ENCODE measurements at places on chromosomes 6 and 20. TPM values are rescaled to one million over a fixed set of nuclear protein-coding genes. Genes with fewer than 3 reads are reported as not detected.

DNA sequence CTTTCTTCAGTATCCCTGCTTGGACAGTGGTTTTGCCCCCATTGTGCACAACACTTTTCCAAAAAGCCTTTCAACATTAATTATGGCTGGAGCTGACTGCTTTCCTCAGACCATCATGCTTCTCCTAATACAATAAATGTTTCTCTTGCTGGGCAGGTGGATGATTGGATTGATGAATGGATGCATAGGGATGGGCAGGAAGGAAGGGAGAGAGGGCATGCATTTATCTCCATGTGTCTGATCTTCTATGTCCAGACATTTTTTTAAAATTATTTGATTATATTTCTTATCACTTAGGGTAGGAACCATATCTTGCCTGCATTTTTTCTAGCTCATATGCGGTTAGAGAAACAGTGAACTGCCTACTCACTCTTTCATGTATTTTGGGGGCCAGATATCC is 218.5 kb downstream of the PRL start:
- DNase-seq: no peak

GRCh38 chr6:135906542-135906941 is 55.0 kb downstream of the PDE7B start:
- peak; percentile 15 for DNase-seq

DNA sequence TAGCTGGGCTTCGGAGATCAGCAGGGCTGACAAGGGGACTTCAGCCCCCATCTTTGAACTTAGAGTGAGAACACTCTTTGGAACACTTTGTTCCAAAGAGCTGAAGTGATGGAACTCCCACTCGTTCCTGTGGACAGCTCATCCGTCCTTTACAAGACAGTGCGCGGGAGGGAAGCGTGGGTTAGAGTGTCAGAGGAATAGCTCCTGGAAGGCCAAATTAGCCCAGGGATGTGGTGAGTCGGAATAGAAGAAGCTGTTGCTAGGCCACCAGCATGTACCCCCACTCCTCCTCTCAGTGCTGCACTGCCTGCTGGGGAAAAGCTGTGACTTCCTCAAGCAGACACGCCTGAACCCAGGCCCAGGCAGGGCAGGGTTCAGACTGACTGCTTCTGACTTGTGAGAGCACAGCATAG is 1.7 kb downstream of the SDCBP2 start:
- DNase-seq: no peak

- no peak for DNase-seq
Measured at GRCh38 chr6:5782783-5783547, 223.8 kb downstream of the NRN1 start.

DNA sequence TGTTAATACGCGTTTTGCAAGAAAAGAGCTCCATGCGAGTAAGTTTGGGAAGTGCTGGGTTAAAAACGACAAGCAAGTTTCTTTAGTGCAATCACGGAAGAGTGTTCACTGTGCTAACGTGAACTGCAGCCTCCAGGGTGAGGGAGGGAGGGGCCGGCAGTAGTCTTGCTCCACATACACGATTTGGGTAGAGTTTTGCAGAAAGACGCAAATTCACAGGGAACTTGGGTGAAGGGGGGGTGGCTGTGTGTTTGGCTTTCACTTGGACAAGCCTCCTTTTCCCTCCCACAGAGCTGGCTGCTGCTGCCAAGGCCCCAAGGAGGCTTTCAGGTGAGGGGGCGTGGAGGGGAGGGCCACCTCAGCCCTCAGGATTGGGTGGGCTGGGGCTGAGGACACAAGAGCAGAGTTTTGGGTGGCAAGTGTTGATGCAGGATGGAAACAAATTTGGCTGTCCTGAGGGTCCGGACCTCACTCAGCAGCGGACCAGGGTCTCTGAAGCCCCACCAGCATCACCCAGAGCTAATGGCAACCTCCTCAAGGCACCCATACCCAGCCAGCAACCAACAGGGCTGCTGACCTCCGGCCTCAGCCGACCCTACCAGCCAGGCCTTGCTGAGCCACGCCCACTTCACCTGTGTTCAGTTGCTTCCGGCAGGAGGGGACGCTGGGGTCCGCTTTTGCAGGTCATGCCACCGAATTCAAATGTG is 204.5 kb downstream of the ERMARD start:
- DNase-seq: no peak

GRCh38 chr20:40082436-40082835 is 606.6 kb downstream of the MAFB start:
- DNase-seq: no peak

GRCh38 chr6:125363039-125363823 is 61.5 kb upstream of the HDDC2 start:
- peak; percentile 37 for DNase-seq

- DNase-seq: no peak
Measured at GRCh38 chr20:63023071-63023935, 16.5 kb upstream of the BHLHE23 start.

- DNase-seq: no peak
Measured at GRCh38 chr6:70289299-70289698, 13.6 kb downstream of the COL9A1 start.

- no peak for DNase-seq
Measured at GRCh38 chr6:136526196-136526930, 23.9 kb downstream of the MAP7 start.

- no peak for DNase-seq
Measured at GRCh38 chr6:143539734-143540133, 28.2 kb upstream of the FUCA2 start.

DNA sequence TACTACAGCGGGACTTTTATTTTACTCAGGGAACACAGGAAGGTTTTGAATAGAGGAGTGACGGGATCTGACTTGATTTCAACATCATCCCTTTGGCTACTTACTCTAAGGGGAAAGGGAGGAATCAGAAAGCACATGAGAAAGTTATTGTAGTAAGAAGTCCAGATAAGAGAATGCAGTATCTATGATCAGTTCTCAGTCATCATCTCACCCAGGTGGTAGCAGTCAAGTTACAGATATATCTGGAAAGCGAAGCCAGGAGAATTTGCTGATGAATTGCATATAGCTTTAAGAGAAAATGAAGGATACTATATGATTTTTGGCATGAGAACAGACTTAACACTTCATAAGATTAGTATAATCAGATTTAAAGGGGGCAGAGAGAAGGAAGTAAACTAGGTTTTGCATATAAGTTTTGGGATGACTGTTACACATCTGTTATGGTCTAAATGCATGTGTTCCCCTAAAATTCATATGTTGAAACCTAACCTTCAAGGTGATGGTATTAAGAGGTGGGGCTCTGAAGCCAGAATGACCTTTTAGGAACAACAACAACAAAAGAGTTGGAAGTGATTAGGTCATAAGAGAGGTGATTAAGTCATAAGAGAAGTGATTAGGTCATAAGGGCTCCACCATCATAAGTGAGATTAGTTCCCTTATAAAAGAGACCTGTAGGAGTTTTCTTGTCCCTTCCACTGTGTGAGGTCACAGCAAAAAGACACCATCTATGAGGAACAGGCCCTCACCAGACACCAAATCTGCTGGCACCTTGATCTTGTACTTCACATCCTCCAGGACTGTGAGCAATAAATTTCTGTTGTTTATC is 6.7 kb downstream of the RAD21L1 start:
- no peak for DNase-seq

- no peak for DNase-seq
Measured at GRCh38 chr6:113921299-113921904, 49.5 kb downstream of the HDAC2 start.

- DNase-seq: no peak
Measured at GRCh38 chr6:15515226-15515625, 147.6 kb downstream of the DTNBP1 start.

DNA sequence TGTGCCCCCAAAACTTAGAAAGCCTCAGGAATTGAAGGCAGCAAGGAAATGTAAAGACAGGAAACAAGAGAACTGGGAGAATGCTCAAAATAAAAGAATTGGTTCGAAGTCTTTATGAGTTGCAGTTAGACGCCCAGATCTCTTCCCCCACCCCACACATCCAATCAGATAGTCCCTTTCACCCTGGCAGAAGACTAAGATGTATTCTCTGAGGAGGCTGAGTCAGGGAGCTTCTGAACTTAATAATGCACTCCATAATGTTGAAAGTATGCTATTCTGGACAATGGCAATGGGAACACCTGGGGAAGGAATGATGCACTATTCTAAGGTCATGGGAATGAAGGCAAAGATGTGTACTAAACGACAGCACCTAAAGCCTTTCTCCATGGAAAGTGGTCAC is 173.6 kb downstream of the MTFR2 start:
- no peak for DNase-seq

DNA sequence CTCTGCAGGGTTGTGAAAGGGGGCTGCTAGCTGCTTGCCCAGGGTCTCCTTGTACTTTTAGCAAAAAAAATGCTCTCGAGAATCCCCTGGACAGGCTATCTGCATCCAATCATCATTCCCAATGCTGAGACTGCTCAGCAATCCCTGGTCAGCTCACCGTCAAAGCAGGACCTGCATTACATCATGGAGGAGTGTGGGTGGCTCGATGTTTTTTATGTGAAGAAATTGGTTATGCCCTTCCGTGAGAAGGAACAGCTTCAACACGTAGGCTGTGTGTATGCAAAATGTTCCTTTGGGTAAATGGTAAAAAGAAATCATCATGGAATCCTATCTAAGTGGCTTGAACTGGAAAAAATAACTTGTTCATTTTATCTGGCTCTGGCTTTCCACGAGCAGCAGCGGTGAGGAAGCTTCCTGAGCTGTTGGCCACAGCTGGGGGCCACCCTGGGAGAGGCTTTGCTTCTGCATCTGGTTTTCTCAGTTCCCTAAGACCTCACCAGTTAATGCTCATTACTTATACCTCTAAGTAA is 111.4 kb downstream of the FYN start:
- DNase-seq: no peak

GRCh38 chr6:40444811-40445210 is 142.4 kb downstream of the LRFN2 start:
- DNase-seq: no peak

DNA sequence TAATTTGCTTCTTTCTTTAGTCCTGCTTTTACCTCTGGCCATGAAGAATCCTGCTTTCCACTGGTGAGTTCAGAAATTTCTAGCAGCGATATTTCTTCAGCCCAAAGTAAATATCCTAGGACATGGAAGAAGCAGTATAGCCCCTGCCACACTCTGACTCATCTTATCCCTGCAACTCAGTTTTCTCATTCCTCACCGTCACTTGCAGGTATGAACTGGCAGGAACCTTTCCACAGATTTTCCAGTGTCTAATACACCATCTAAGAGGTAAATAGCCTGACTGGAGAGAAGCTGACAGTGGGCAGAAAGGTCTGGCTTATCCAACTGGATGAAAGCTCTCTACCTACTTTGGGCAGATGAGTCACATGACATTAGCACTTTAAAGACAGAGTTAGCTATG is 816.7 kb upstream of the FLRT3 start:
- no peak for DNase-seq

DNA sequence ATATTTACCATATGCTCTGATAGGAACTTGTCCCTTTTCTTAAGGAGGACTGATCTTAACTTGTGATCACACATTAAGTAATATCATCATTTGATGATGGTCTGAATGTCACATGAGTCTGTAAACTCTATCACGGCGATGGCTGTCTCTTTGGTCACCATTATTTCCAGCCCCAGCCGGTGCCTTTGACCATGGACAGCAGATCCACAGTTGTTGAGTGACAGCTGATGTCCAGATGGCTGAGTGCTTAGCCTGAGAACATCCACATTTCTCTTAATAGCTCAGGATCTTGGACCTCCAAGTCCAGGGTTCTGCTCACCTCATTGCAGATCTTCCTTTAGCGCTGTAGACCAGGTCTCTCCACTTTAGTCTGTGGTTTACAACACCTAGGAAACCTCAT is 171.0 kb downstream of the TBC1D7 start:
- no peak for DNase-seq

Gene ELMO2
- 44.9 TPM for total RNA-seq

Gene PGC
- total RNA-seq: not detected

Gene TCP11
- not detected for total RNA-seq

Gene OR12D3
- not detected for total RNA-seq

Gene PRDM13
- not detected for total RNA-seq

Gene GPR63
- 0.07 TPM for total RNA-seq

Gene MTCH1
- 200 TPM for total RNA-seq

Gene CTAGE9
- not detected for total RNA-seq

Gene SRPK1
- 57.0 TPM for total RNA-seq

Gene RIPPLY2
- not detected for total RNA-seq

Gene ATP6V1G2
- total RNA-seq: 2.3 TPM

All from A172 (cell line).